Activated T-cell treated with anti-CD3 and anti-CD28 coated beads, Interleukin-2, amount 50 U/mL, for 72 hours (primary cell): ENCODE measurements at places on chromosomes 3 and 15. TPM values are rescaled to one million over a fixed set of nuclear protein-coding genes. Genes with fewer than 3 reads are reported as not detected.

The TRH gene
- total RNA-seq = not detected

DNA sequence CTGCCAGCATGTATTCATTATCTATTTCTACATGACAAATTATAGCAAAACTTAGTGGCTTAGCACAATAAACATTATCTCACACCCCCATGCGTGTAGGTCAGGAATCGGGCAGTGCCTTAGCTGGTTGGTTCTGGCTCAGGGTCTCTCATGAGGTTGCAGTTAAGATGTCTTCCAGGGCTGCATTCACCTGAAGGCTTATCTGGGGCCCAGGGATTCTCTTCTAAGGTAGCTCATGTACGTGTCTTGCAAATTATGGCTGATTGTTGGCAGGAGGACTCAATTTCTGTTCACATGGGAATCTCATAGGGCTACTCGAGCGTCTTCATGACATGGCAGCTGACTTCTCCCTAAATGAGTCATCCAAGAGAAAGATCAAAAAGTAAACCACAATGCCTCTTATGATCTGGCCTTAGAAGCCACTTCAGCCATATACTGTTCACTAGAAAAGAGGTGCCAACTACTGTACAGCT, 42.9 kb upstream of the TSC22D2 start:
- no peak for DNase-seq

DNA sequence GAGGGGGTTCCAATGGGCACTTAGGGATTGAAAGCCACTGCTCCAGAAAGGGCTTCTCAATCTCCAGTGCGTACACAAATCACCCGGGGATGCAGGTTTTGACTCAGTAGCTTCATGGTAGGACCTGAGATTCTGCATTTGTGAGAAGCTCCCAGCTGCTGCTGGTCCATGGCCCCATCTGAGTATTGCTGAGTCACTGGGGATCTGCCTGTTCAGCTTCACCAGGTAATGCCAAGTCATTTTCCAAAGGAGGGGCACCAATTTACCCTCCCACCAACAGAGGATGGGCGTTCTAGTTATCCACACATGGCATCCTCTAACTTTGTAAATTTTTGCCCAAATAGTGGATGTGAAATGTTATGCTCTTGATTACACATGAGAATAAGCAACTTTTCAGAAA, 12.9 kb upstream of the CEMIP start:
- no peak for DNase-seq

- no peak for DNase-seq
Measured at GRCh38 chr15:22961762-22962161, 18.4 kb downstream of the CYFIP1 start.

GRCh38 chr15:77772641-77773402, 140.1 kb upstream of the LINGO1 start:
- no peak for DNase-seq

GRCh38 chr15:74032606-74033561, 38.4 kb downstream of the PML start:
- no peak for DNase-seq

DNA sequence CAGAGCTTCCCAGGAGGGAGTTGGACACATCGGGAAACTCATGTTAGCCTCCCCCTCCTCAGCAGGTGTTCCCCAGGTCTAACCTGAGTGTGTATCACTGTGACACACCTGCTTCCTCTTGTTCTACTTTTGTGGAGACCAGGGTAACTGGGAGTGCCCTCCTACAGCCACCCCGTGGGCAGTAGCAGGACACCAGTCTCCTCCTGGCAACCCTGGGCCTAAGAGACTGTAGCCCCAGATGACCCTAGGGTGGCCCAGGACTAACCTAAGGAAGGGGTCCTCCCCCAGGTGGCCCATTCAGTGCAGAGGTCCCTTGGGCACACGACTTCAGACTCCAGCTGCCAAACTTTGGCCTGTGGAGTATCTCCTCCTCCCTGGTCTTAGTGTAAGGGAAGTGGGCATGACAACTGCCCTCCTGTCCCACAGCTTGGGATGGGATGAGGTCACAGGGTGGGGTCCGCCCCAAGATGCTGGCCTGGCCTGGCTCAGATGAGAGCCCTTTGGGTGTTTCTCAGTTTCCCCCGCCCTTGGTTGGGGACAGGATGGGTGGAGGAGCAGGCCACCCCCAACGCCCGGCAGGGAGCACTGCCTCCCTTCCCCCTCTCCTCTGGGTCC, 4.8 kb downstream of the CSK start:
- no peak for DNase-seq

DNA sequence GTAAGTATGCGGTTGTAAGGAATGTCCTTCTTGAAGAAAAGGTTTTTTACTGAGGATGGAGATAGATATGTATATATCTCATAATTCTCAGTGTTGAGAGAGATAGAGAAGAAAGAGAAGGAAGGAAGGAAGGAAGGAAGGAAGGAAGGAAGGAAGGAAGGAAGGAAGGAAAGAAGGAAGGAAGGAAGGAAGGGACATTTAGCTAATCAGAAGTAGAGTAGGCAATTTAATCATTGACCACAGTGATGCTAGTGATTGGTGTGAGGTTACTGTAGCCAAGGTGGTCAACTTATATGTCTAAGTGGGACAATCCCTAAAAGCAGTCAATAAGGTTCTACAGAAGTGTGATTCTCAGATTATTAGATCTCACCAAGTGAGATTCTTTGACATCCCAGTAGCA, 751.8 kb upstream of the CBLB start:
- no peak for DNase-seq

GRCh38 chr3:18097989-18098388, 327.1 kb downstream of the SATB1 start:
- DNase-seq = no peak
